ENCODE measurements at places on chromosomes 4 and X.

DNA sequence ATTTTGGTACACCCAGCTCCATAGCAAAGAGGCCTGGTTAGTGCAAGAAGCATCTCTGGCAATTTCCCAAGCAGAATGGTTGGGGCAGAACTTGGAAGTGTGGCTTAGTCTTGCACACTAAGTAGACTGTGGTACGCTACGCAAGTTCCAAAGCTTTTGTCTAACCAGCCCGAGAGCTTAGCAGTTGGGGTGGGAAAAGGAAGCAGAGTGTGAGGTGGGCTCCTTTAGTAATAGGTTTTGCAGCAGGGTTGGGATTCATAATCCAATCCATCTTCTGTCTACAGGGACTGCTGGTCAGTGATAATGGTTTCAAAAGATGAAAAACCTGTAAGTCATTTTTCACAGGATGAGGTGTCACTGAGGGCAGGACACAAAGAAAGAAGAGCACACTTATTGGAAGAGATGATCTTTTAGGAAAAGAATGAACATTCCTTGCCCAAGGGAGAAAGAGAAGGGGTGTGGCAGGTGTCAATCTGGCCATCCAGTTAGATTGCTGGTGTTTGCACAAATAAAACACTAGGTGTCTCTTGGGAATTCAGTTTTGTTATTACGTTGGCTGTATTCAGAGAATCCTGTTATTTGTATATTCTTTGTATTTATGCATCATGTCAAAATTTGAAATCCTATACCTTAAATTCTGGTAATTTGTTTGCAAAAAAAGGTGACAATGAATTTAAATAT lies 244.3 kb downstream of the GPAT3 start:
- H3K4me3 ChIP-seq = no peak overlapping the region
- no peaks in the 10 kb centered on the region for H3K36me3 ChIP-seq
- H3K27ac ChIP-seq = no peak overlapping the region
- DNase-seq = no peak
- no peaks in the 10 kb centered on the region for H3K27me3 ChIP-seq

DNA sequence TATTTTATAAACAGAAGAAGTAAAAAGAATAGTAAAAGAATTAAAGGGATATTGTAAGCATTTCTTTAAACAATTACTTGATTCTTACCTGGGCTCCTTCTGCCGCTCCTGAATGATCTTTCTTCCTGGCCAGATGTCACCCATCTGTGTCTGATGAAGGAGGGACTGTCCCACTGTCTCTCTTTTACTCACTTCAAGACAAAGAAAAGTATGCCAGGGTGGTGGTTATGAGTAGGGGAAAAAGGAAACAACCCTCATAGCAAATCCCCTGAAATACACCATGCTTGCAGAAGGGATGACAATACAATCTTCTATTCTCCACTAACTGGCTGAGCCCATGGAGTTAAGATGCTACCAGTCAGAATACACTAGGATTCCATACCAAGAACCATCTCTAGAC lies 31.1 kb downstream of the SYTL4 start:
- DNase-seq = no peak
- H3K4me3 ChIP-seq = no peak overlapping the region
- H3K36me3 ChIP-seq = peaks cover 5% of the 10 kb centered on the region
- H3K27ac ChIP-seq = no peak overlapping the region

DNA sequence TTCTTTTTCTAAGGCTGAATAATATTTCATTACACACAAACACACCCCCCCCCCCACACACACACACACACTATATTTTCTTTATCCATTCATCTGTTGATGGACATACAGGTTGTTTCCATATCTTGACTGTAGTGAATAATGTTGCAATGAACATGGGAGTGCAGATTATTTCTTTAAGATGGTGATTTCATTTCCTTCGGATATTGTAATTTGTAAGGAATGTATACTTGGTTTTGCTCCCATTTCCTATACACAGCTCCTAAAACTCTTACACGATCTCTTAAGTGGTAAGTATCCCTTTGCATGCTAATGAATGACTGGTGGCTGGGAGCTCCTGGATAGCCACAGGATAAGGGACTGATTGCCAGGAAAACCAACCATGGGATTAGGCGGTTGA lies 14.7 kb upstream of the RBMXL3 start:
- no peak overlapping the region for H3K4me3 ChIP-seq
- DNase-seq = no peak
- no peaks in the 10 kb centered on the region for H3K36me3 ChIP-seq
- no peak overlapping the region for H3K27ac ChIP-seq
- no peaks in the 10 kb centered on the region for H3K27me3 ChIP-seq
- H3K4me1 ChIP-seq = no peaks in the 10 kb centered on the region

- no peak for DNase-seq
- H3K4me3 ChIP-seq = no peak overlapping the region
- H3K36me3 ChIP-seq = no peaks in the 10 kb centered on the region
- H3K27ac ChIP-seq = no peak overlapping the region
- H3K27me3 ChIP-seq = no peaks in the 10 kb centered on the region
Measured at GRCh38 chr4:152607178-152607577, 71.3 kb upstream of the FBXW7 start.

DNA sequence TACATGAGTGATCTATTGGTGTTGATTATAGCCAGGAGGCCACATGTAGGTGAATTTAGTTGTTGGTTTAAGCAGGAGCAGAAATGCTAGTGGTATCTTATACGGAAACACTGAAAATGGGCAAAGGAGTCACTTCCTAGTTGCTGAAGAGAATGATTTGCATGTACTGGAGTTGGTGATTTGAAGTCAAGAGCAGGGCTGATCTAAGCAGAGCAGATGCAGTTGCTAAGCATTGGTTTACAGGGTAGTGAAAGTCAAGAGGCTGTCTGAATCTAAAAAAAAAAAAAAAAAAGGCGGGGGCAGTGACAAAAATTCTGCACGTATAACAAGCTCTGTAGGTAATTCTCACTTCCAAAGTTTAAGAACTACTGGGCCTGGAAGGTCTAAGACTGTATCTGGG lies 90.4 kb upstream of the HPRT1 start:
- H3K4me3 ChIP-seq = no peak overlapping the region
- DNase-seq = no peak
- H3K27me3 ChIP-seq = no peaks in the 10 kb centered on the region
- no peak overlapping the region for H3K27ac ChIP-seq
- H3K36me3 ChIP-seq = no peaks in the 10 kb centered on the region

GRCh38 chrX:64842492-64842891 lies 133.8 kb downstream of the ZC4H2 start:
- DNase-seq = no peak
- H3K4me1 ChIP-seq = no peaks in the 10 kb centered on the region
- H3K27ac ChIP-seq = no peak overlapping the region
- no peaks in the 10 kb centered on the region for H3K27me3 ChIP-seq
- no peak overlapping the region for H3K4me3 ChIP-seq

GRCh38 chr4:7699031-7699430 lies 240.6 kb downstream of the AFAP1 start:
- H3K27ac ChIP-seq = no peak overlapping the region
- no peaks in the 10 kb centered on the region for H3K36me3 ChIP-seq
- no peaks in the 10 kb centered on the region for H3K4me1 ChIP-seq
- H3K27me3 ChIP-seq = no peaks in the 10 kb centered on the region

DNA sequence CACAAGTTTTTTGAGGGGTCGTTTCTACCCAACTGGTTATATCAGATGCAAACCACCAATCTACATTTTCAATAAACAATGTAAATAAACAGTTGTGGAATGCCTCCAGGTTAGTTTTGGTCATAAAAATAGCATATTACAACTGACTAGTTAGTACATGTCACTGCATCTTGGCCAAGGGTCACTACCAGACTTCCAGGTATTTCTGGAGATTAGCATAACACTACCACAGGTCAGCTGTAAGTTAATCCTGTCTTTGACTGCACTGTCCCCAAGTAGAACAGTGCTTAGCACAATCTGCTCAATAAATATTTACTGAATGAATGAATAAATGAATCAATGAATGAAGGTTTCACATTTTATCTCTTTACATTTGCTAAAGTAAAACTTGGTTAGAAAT lies 64.4 kb downstream of the TBC1D19 start:
- no peak overlapping the region for H3K27ac ChIP-seq
- no peaks in the 10 kb centered on the region for H3K4me1 ChIP-seq
- no peaks in the 10 kb centered on the region for H3K27me3 ChIP-seq
- no peaks in the 10 kb centered on the region for H3K36me3 ChIP-seq
- no peak overlapping the region for H3K4me3 ChIP-seq
- DNase-seq = no peak

GRCh38 chrX:119273420-119274192 lies 37.5 kb downstream of the PGRMC1 start:
- no peak overlapping the region for H3K4me3 ChIP-seq
- H3K27me3 ChIP-seq = peaks cover 8% of the 10 kb centered on the region
- H3K4me1 ChIP-seq = peaks cover 3% of the 10 kb centered on the region
- H3K27ac ChIP-seq = no peak overlapping the region

- H3K36me3 ChIP-seq = no peaks in the 10 kb centered on the region
- DNase-seq = no peak
- no peak overlapping the region for H3K27ac ChIP-seq
- no peaks in the 10 kb centered on the region for H3K4me1 ChIP-seq
Measured at GRCh38 chrX:36867143-36867542, 141.0 kb upstream of the FAM47C start.

GRCh38 chr4:100254237-100254636 lies 64.0 kb upstream of the DDIT4L start:
- no peaks in the 10 kb centered on the region for H3K4me1 ChIP-seq
- no peak overlapping the region for H3K4me3 ChIP-seq
- H3K27me3 ChIP-seq = no peaks in the 10 kb centered on the region
- no peaks in the 10 kb centered on the region for H3K36me3 ChIP-seq
- no peak overlapping the region for H3K27ac ChIP-seq

GRCh38 chr4:8543623-8544022 lies 36.6 kb upstream of the GPR78 start:
- no peak for DNase-seq
- H3K4me1 ChIP-seq = no peaks in the 10 kb centered on the region
- no peak overlapping the region for H3K4me3 ChIP-seq

- no peak overlapping the region for H3K27ac ChIP-seq
- no peak overlapping the region for H3K4me3 ChIP-seq
- H3K36me3 ChIP-seq = peaks cover 2% of the 10 kb centered on the region
Measured at GRCh38 chr4:125484912-125485311, 170.2 kb downstream of the FAT4 start.

- no peak for DNase-seq
- no peak overlapping the region for H3K27ac ChIP-seq
- H3K4me3 ChIP-seq = no peak overlapping the region
- H3K27me3 ChIP-seq = no peaks in the 10 kb centered on the region
- no peaks in the 10 kb centered on the region for H3K36me3 ChIP-seq
- H3K4me1 ChIP-seq = no peaks in the 10 kb centered on the region
Measured at GRCh38 chr4:47374477-47374876, 89.0 kb downstream of the COMMD8 start.

DNA sequence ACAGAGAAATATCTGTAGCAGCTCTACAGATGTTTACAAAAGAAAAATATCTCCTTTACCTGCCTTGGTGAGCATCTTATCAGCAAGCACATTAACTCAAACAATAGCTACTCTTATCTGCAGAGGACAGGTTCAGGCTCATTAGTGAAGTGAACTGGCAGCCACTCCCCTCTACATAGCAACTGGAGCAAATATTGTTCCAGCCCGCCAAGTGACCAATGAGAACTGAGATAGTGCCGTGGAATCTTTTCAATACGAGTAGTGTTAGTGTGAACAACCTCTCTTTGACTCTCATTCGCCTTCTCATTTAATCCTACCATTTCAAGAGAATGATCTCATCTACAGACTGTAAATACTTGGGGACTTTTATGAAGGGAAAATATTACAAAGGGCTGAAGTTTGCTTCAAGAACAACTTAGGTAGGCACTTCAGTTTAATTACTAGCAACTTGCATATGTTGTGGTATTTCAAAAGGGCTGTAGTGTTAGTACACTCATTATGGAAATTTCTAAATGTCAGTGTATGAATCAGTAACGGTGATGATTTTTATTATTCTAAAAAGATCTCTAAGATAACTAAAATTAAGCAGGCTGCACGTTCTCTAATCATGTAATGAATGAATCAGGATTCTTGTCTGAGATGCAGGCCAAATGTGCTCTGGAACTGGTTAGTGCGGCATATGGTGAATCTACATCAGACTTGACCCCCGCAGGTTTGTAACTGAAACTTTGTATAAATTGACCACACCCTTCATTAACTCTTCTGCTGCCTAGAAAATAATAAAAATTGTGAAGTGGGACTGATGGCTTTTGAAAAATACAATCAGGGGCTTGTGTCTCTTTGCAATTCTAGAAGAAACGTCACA lies 72.4 kb downstream of the PALLD start:
- no peaks in the 10 kb centered on the region for H3K36me3 ChIP-seq
- H3K27me3 ChIP-seq = no peaks in the 10 kb centered on the region
- DNase-seq = no peak
- no peaks in the 10 kb centered on the region for H3K4me1 ChIP-seq

DNA sequence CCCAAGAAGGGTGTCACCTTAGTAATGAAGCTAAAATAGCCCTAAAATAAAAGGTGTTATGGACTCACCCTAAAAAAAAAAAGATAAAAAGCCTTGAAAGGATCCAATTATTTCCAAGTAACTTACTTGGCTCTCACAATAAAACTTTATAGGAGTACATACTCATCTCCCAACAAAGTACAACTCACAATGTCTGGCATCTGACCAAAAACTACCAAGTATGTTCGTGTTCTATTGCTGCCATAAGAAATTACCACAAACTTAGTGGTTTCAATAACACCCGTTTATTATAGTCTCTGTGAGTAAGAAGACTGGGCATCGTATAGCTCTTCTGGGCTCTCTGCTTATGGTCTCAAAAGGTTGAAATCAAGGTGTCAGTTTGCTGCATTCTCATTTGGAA lies 51.0 kb downstream of the BEX1 start:
- DNase-seq = no peak
- no peak overlapping the region for H3K4me3 ChIP-seq
- no peaks in the 10 kb centered on the region for H3K36me3 ChIP-seq
- H3K27ac ChIP-seq = no peak overlapping the region
- no peaks in the 10 kb centered on the region for H3K4me1 ChIP-seq

DNA sequence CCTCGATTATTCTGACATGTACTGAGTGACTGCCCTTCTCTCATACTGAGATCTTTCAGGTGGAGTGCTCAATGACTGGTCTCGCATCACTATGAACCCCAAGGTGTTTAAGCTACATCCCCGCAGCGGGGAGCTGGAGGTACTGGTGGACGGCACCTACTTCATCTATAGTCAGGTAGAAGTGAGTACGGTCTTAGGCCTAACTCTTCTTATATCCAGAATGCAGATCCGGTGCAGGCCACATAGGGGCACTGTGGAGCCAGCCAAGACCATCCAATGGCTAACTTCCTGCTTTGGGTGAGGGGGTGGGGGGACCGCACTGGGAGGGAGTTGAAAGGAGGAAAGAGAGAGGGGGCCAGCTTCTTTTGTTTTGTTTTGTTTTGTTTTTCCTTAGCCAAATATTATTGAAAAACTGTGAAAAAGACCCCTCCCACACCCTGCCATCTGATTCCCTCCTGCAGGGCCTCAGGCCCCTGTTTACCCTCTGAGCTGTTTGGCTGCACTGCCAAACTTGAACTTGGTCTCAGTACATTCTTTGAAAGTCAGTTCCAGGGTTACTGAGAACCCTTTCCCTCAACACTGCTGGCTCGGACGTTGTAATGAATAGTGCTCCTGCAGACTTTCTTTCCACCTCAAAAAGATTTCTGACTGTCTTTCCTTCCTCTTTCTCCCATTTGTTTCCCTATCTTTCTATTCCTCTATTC lies 16.2 kb downstream of the AWAT2 start:
- DNase-seq = no peak
- no peaks in the 10 kb centered on the region for H3K27me3 ChIP-seq
- H3K4me3 ChIP-seq = no peak overlapping the region

All from liver (tissue), 10 donors.